ENCODE measurements at places on chromosomes 12 and 14.

GRCh38 chr12:132812631-132813305 is 15.9 kb downstream of the GOLGA3 start:
- peak; percentile 86 for DNase-seq

- DNase-seq = peak; percentile 99
Observed at GRCh38 chr12:25458047-25458552, 95.0 kb downstream of the LMNTD1 start.

GRCh38 chr12:108838194-108839017 is 19.0 kb downstream of the SSH1 start:
- peak; percentile 99 for DNase-seq

DNA sequence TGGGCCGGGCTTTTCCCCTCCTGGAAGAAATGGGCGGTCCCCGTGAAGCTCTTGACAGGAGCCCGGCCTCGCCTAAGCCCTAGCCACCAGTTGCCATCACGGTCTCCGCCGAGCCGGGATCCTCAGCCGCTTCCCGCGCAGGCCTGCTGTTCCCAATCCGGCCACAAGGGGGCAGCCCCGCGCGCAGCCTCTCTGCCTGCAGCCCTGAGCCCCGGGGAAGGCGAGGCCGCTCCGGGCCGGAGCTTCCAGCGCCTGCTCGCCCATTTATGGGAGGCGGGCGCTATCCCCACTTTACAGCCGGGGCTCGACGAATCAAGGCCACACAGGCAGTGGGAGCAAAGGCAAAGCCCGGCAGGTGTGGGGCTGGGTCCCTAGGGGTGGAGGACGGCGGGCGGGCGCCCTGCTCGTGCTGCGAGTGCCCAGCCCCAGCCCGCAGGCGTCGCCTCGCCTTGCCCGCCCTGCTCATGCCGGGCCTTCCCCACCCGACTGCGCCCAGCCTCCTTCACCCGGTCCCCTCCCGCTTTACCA is 61.5 kb downstream of the LGMN start:
- DNase-seq = peak; percentile 60

DNA sequence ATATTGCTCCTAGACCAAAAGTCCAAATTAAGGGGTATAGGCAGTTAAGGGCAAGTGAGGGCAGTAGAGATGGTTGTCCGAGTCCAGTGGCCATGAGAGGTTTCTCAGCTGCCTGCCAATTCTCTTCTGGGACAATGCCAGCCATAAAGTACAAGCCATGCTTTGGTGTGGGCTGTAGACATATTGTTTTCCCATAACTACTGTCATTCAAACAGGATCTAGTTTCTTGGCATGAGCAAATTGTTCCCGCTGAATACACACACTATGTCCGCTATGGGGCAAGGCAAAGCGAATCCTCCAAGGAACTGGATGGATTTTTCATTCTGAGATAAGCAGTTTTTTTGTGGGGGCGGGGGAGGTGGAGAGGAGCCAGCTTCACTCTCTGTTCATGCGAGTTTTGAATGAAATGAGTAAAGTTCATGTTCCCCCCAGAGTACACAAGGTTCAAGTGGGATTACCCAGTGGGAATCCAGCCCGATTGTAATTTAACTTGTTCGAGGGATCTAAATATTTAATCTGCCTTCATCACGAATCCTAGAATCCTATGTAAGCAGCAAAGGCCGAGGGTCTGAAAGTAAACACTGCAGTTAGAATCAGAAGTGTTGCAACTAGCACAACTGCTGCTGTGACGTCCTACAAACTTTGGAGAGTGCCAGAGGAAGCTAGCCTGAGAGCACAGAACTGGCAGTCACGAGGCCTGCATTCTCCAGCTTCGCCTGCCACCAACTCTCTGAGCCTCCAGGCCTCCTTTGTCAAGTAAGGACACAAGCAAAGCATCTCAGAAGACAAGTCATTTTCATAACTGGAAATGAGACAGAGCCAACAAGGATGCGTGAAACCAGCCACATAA is 137.0 kb downstream of the CRADD start:
- peak; percentile 46 for DNase-seq

GRCh38 chr14:76497550-76498462 is 121.9 kb downstream of the ESRRB start:
- DNase-seq = no peak

GRCh38 chr14:97705976-97706375 is 908.8 kb downstream of the VRK1 start:
- DNase-seq = no peak

GRCh38 chr14:20668969-20669368 is 15.4 kb upstream of the RNASE4 start:
- no peak for DNase-seq

- DNase-seq = no peak
Observed at GRCh38 chr14:93693914-93694313, 94.4 kb downstream of the PRIMA1 start.

DNA sequence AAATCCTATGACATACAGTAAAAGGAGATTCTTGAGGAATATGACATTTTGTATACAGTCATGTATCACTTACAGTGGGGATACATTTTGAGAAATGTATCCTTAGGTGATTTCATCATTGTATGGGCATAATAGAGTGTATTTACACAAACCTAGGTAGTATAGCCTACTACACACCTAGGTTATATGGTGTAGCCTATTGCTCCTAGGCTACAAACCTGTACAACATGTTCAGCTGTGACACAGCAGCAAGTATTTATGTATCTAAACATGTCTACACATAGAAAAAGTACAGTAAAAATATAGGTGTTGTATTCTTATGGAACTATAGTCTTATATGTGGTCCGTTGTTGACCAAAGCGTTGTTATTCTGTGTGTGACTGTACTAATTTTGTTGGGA is 178.8 kb downstream of the FOXA1 start:
- no peak for DNase-seq

DNA sequence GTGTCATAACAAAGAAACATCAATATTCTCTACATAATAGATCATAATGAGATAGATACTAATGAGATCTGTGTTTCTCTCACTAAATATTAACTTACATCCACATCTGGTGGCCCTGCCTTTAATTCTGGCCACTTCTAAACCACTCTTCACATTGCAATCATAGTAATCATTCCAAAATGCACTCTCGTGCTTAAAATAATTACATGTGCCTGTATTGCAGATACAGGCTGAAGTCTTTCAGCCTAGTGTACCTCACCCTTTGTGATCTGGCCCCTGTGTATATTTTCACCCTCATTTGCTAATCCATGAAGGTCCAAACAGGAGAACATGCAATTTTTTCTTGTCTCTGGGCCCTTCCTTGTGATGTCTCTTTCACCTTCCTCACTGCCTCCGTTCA is 108.0 kb downstream of the LIN7A start:
- DNase-seq = no peak

DNA sequence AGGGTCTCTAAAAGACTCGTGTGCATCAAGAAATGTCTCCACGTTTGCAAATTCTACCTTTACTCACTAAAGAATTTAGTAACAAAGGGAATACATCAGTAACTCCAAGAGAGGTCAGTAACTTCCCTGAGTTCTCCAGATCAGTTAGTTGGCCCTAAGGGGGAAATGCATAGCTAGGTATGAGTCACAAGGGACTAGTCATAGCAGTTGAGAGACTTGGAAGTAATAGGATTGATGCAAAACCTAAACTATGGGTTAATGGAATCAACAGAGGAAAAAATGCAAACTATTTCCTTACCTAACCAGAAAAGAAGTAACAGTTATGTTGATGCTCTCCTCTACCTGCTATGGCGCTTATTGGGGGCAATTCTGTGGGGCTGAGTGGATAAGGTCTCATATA is 148.8 kb upstream of the GARIN6 start:
- peak; percentile 93 for DNase-seq

GRCh38 chr14:21915826-21916225 is 242.2 kb upstream of the OR4E1 start:
- DNase-seq = no peak

DNA sequence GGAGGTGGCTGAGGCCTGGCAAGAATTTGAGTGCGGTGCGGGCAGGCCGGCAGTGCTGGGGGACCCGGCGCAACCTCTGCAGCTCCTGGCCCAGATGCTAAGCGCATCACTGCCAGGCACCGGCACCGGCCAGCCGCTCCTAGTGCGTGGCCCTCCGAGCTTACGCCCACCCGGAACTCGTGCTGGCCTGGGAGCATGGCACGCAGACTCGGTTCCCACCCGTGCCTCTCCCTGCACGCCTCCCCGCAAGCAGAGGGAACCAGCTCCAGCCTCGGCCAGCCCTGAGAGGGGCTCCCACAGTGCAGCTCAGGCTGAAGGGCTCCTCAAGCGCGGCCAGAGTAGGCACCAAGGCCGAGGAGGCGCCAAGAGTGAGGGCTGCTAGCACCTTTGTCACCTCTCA is 63.7 kb downstream of the CCDC60 start:
- no peak for DNase-seq

GRCh38 chr12:62647586-62647985 is 181.0 kb downstream of the MON2 start:
- DNase-seq = no peak

- DNase-seq = no peak
Observed at GRCh38 chr14:74506411-74506851, 12.9 kb downstream of the ISCA2 start.

- no peak for DNase-seq
Observed at GRCh38 chr12:108798551-108799221, 58.7 kb downstream of the SSH1 start.

GRCh38 chr14:91957876-91958313 is 10.4 kb upstream of the FBLN5 start:
- DNase-seq = no peak

DNA sequence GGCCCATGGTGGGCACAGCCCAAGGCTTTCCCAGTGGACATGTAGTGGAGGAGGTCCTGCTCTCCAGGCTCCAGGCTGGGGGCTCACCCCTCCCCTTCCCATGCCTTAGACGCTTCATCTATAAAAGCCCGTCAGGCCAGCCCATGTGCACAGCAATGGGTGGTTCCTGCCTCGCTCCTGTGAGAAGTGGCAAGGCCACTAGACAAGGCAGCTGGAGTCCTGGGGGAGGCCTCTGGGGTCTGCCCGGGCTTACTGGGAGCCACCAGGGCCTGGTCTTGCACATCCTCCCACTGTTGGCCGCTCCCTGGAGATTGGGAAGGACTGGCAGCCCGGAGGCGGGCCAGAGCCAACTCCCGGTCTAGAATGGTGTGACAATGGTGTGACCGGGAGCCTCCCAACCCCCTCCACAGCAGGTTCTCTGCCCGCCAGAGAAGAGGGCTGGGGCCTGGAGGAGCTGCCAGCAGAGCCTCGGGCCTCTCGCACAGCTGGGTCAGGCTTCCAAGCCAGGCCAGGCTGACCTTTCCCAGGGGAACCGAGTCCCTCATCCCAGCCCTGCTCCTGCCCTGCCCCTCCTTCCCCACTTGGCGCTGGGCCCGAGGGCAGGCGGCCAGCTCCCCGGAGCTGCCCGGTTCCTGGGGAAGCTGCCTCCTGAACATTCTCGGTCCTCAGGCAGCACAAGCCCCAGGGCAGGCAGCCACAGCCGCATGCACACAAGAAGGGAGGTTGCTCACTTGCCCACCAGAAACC is 97.9 kb downstream of the RFLNA start:
- DNase-seq = peak; percentile 92

GRCh38 chr12:125185740-125186470 is 120.7 kb downstream of the AACS start:
- DNase-seq = peak; percentile 54

GRCh38 chr12:5037795-5038357 is 5.8 kb upstream of the KCNA5 start:
- DNase-seq = no peak

DNA sequence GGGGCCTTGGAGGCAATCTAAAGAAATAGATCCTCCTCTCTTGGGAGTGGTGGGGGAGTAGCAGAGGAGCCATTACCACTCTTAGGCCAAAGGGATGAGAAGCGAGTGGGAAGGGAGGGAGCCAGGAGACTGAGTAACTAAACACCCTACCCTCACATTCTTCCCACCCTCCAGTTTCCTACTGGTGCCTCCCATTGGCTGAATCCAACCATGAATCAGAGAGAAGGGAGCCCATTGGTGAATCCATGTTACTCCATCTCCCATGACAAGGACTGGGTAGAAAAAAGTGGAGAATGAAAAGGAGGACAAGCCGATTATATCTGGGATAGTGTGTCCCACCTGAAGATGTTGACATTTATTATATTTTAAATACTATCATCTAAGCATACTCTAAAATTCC is 76.8 kb upstream of the LHX5 start:
- DNase-seq = no peak

- DNase-seq = no peak
Observed at GRCh38 chr12:132661972-132662371, 25.2 kb downstream of the POLE start.

DNA sequence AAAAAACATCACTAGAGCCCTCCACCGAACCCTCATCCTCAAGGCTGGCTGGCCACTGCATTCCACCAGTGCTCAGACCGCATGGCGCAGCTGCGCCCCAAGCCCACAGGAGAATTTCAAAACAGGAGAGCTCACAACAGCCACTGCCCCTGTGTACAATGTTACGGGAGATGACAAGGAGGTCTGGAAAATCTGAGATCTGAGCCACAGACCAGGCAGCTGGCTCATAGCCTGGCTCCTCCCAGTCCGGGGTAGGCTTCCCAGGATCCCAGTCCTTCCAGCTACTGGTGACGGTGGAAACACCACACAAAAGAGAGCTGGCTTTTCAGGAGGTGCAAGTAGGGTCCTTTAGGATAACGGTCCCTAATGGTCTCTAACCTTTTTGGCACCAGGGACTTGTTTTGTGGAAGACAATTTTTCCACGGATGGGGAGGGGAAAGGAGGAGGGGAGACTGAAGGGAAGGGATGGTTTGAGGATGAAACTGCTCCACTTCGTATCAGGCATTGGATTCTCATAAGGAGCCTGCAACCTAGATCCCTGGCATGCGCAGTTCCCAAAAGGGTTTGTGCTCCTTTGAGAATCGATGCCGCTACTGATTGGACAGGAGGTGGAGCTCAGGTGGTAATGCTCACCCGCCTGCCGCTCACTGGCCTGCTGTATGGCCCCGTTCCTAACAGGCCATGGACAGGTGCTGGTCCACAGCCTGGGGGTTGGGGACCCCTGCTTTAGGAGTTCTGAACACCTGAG is 23.0 kb upstream of the NRDE2 start:
- DNase-seq = peak; percentile 4

- DNase-seq = no peak
Observed at GRCh38 chr12:41930866-41931437, 213.7 kb downstream of the GXYLT1 start.

- DNase-seq = peak; percentile 95
Observed at GRCh38 chr14:68774771-68775613, 17.9 kb downstream of the ZFP36L1 start.

GRCh38 chr12:121515615-121516014 is 65.2 kb downstream of the KDM2B start:
- no peak for DNase-seq

DNA sequence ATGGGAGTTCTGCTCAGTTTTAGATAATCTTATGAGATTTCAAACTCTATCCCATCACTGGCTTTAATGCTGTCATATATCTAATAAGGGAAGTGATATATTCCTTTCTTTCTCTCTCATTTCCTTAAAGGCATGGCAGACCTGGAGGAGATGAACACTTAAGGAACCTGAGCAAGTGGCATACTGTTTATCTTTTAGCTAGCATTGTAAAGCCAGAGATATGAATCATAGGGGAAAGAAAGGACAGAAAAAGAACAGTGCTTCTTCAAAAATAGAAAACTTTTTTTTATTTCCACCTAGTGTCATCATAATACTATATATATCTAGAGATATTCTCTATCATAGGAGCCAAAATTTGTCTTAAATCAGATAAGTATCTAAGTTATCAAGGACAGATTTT is 68.3 kb upstream of the PSMA6 start:
- peak; percentile 16 for DNase-seq

- no peak for DNase-seq
Observed at GRCh38 chr14:66056268-66056907, 429.8 kb upstream of the CCDC196 start.
